ENCODE measurements at places on chromosomes 7 and 10. TPM values are rescaled to one million over a fixed set of nuclear protein-coding genes. Genes with fewer than 3 reads are reported as not detected.

- DNase-seq, result no peak
Observed at GRCh38 chr7:102080434-102081243, 206.0 kb upstream of the SH2B2 start.

GRCh38 chr10:93440591-93441091, 41.5 kb downstream of the MYOF start:
- DNase-seq, result no peak

GRCh38 chr10:130740166-130740565, 571.4 kb downstream of the TCERG1L start:
- DNase-seq, result peak; percentile 72

The CLDN3 gene
- total RNA-seq, result not detected

The TSC22D4 gene
- total RNA-seq, result 29.1 TPM

The BLVRA gene
- total RNA-seq, result 54.2 TPM
